ENCODE measurements at places on chromosomes 5 and 9.

- no peaks in the 10 kb centered on the region for H3K27me3 ChIP-seq
- no peak for DNase-seq
- no peak overlapping the region for H3K4me3 ChIP-seq
- no peaks in the 10 kb centered on the region for H3K36me3 ChIP-seq
- no peak overlapping the region for H3K27ac ChIP-seq
Observed at GRCh38 chr9:70480405-70480980, 66.0 kb upstream of the KLF9 start.

DNA sequence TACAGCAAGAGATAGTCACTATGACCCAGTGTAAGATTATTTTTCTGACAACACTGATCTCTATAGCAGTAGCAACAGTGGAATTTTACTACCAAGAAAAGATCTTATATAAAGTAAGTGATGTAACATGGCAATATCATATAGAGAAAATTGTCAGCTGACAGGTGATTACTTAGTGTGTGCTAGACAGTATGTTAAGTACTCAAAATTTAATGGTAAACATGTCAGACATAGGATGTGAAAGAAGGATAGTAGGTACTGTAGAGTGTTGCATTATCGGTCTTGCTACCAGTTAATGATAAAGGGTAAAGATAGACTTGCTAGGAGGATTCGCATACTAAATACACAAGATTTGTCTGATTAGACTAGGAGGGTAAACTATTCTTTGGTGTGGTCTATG, 247.4 kb downstream of the CYLC2 start:
- H3K4me1 ChIP-seq: no peaks in the 10 kb centered on the region
- H3K27me3 ChIP-seq: no peaks in the 10 kb centered on the region
- no peaks in the 10 kb centered on the region for H3K36me3 ChIP-seq
- no peak for DNase-seq
- H3K27ac ChIP-seq: no peak overlapping the region

GRCh38 chr9:115845648-115846312, 307.8 kb upstream of the PAPPA start:
- no peaks in the 10 kb centered on the region for H3K4me1 ChIP-seq
- no peak for DNase-seq
- no peak overlapping the region for H3K4me3 ChIP-seq
- H3K27ac ChIP-seq: no peak overlapping the region

DNA sequence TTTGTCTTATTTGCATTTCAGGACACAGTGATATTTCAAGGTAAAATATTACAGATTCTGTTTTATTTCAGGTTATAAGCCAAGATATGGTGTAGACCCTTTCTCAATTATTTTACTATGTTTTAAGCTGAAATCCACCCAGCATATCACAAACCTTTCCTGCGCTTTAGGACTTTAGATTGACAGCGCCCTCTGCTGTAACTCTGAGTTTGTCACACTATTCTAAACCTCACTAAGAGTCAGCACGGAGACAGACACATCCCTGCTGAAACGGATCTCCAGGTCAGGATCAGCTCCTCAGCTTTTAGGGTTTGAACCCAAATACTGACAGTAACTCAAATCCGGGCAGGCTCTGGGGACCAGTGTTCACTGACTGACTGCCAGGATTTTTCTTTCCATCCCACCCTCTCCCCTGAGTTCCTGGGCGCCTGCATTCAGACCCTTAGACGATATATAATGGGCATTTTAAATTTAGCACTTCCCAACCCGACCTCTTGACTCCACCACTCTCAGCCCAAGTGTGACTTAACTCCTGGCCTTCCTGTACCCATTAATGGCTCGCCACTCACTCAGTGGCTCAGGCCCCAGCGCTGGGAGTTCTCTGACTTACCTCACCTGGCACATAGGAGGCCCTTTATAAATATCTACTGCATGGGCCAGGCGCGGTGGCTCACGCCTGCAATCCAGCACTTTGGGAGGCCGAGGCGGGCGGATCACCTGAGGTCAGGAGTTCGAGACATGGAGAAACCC, 33.5 kb downstream of the TLX3 start:
- peaks cover 9% of the 10 kb centered on the region for H3K27me3 ChIP-seq
- H3K4me1 ChIP-seq: no peaks in the 10 kb centered on the region
- no peaks in the 10 kb centered on the region for H3K36me3 ChIP-seq
- H3K4me3 ChIP-seq: no peak overlapping the region

DNA sequence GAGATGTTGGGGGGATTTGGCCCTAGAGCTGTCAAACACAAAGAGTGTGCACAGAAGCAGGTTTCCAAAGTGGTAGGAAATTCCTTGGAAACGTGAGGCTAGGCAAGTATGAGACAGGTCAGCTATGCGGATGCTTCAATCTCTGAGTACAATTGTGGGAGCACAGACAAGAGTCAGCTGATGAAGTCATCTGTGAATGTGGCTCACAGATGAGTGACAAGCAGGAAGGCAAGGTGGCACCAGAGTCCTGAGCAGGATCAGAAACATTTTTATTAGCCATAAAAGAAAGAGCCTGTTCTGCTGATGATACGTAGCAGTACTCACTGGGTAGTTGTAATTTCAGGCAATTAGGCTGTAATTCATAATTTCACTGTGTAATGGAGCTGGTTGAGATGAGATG, 117.0 kb downstream of the DCP2 start:
- H3K4me3 ChIP-seq: no peak overlapping the region
- H3K4me1 ChIP-seq: peaks cover 15% of the 10 kb centered on the region
- no peak overlapping the region for H3K27ac ChIP-seq

- DNase-seq: peak; percentile 30
- H3K4me1 ChIP-seq: peaks cover 43% of the 10 kb centered on the region
- peak overlapping the region; percentile 74 for H3K4me3 ChIP-seq
- no peaks in the 10 kb centered on the region for H3K27me3 ChIP-seq
Observed at GRCh38 chr5:151251001-151251551, 1.9 kb upstream of the GM2A start.

- peaks cover 40% of the 10 kb centered on the region for H3K36me3 ChIP-seq
- H3K4me3 ChIP-seq: no peak overlapping the region
- no peak for DNase-seq
Observed at GRCh38 chr5:179577286-179577960, 27.1 kb downstream of the RUFY1 start.

DNA sequence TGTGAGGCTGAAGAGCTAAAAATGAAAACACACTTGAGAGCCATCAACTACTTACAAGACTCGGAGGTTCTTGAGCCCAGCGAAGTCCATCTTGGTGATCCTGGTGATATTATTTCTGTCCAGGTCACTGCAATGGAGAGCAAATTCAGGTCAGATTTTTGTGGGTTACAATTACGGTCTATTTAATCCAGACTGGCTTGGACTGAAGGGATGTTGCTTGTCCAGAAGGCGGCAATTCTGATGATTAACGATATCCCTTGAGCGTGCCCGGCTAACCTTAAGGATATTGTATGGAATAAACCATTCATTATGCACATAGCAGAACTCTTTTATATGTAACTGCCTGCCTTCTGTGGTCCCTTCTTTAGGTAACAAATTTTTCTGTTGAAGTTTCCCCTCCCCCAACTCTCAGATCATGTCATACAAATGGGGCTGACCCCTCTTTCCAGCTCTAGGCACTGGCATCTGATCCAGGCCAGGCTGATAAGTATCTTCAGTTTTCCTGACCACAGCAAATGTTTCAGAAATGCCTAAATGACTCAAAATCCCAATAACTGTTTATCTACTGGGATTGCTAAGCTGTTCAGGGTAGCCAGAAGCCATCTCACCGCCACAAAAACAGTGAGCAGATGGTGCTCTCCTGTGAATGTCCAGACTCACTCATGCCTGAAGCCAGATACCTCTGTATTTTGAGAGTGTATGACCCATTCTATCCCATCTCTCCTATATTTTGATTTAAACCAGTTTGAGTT, 49.4 kb downstream of the SLIT3 start:
- no peak overlapping the region for H3K4me3 ChIP-seq
- no peaks in the 10 kb centered on the region for H3K4me1 ChIP-seq
- no peak for DNase-seq
- no peak overlapping the region for H3K27ac ChIP-seq
- H3K27me3 ChIP-seq: peaks cover 4% of the 10 kb centered on the region

- H3K4me1 ChIP-seq: peaks cover 13% of the 10 kb centered on the region
- H3K27me3 ChIP-seq: no peaks in the 10 kb centered on the region
- H3K4me3 ChIP-seq: no peak overlapping the region
- no peak overlapping the region for H3K27ac ChIP-seq
- no peak for DNase-seq
Observed at GRCh38 chr5:121976979-121977378, 15.2 kb downstream of the SRFBP1 start.

Measured in activated T-helper 2 cell treated with anti-CD3 and anti-CD28 coated beads, Interferon-gamma antibody, Interleukin-2, Interleukin-4, amounts not matched to agents 10 μg/mL and 5 μg/mL and 100 μg/mL, durations not matched to agents 14 hours and 24 hours and 36 hours (primary cell).